ENCODE measurements at places on chromosomes 4 and X.

GRCh38 chr4:18033111-18034085 is 11.8 kb upstream of the LCORL start:
- no peak for DNase-seq

DNA sequence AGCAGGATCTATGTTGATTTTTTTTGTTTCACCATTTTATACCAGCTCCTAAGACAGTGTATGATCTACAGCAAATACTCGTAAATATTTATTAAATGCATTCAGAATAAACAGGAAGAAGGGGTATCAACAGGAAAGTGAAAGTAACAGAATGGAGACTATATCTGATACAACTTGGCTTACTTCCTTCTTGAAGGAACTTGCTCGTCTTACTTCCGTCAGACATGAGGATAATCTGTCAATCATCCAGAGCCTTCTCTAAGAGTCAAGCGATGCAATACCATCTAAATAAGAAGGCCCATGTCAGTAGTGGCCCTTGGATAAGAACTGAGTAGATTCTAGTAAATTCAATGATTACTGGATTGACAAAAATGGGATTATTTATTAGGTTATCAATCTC is 84.2 kb downstream of the CAMK2D start:
- no peak for DNase-seq

- DNase-seq: no peak
These were observed 1.4 kb downstream of the PLXNB3 start for GRCh38 chrX:153765138-153766079.

GRCh38 chr4:42293967-42294813 is 103.1 kb upstream of the SHISA3 start:
- DNase-seq: no peak

DNA sequence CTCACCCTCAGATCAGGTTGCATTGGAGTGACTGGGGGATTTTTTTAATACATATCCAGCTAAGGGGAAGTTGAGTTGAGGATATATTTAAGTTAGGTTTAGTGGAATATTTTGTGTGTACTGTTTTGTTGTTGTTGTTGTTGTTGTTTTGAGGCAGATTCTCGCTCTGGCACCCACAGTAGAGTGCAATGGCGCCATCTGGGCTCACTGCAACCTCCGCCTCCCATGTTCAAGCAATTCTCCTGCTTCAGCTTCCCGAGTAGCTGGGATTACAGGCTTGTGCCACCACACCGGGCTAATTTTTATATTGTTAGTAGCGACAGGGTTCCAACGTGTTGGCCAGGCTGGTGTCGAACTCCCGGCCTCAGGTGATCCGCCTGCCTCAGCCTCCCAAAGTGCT is 38.6 kb upstream of the ATP6AP2 start:
- DNase-seq: no peak
